ENCODE measurements at places on chromosomes 4 and X.

DNA sequence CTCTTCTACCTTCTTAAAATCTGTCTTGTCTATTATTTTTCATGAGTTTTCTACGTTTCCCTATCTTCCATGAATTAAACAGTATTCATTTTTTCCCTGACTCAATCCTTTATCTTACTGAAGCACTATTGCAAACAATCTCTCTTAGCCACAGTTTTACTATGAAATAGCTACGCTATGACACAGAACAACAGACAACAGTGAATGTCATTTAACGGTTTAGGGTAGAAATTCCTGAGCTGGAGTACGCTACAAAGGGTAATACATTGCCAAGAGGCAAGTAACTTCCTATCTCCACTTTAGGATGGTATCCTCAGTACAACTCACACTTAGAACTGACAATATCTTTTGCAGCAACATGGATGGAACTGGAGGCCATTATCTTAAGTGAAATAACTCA lies 552.6 kb downstream of the INPP4B start:
- DNase-seq = no peak

DNA sequence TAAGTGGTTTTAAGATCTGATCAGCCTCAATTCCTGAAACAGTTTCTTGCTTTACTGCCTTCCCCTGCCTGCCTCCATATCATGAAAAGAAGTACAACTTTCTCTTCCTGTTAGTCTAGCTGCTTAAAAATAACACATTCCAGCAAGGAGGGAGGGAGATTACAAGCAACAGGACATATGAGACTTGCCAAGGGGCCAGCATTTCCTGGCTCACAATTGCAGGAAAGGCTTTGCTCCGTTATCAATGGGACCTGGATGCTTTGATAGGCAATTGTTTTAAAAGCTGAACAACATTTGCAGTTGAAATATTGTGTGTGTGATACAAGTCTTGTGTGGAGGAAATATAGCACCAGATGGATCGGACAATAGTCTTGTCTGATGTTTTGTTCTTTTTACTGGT lies 425.0 kb downstream of the FAT4 start:
- no peak for DNase-seq

DNA sequence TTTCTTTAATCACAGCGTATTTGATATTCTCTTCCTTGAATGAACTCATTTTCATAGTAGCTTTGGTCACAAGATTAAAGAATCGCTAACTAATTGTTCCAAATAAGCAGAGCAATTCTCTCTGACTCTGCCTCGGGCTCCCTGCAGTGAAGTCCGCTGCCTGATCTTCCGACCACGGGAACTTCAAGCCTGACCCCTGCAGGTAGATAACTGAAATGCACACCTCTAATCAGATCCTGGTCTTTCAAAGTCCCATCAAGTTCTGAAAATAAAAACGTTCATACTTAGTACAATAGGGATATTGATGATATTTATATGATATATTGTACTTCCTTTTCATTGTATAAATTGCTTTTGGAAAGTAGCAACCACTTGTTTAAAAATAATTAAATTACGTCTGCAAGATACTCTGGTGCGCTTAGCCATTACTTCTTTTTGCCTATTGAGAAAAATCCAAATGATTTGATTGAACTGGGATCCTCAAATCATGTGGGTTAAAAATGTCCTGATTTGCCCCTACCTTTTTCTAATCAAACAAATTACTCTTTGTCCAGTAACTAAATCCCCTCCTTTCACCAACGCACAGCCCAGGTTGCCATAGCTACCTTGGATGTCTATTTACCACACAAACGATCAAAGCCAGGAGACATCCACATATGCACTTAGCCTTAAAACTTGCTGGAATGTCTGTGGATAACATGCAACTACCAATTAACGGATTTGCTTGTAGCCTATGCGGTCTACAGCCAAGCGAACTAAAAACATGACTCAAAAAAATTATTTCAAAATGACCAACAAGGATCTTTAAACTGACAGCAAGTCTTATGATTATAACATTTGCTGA lies 4.2 kb downstream of the MID1 start:
- DNase-seq = no peak

DNA sequence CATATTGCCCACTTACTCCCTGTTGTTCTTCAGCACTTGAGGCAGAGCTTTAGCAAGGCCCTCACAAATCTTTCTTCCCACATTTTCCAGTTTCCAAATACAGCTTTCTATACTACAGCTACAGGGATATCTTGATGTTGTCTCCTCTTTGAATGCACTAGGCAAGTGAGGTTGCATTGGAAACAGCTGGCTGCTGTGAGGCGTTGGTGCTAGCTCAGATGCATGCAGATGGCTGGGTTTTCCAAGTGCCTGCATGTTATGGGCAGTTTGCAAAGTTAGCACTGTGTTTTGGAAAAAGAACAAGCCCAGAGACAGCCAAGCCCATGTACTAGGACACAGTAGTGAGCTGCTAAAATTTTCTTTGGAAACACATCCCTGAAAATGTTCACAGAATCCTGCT lies 315.1 kb upstream of the RASGEF1B start:
- no peak for DNase-seq

DNA sequence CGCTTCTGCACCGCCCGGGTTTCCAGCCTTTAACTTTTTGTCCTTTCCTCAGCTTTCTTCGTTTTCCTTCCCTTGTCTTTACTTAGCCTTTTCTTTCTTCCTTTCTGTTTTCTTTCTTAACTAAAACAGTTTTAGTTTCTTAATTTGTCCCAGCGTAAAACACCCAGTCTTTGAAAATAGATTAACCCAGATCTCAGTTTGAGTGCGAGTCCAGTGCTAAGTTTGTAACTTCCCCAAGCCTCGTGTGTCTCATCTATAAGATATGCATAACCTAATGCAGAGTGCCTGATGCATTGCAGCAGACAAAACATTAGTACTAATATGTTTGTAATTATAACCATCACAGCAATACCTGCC lies 460 bp upstream of the GEMIN8 start:
- DNase-seq = no peak

- DNase-seq = no peak
Measured at GRCh38 chr4:162154862-162155540, 8.8 kb downstream of the FSTL5 start.

DNA sequence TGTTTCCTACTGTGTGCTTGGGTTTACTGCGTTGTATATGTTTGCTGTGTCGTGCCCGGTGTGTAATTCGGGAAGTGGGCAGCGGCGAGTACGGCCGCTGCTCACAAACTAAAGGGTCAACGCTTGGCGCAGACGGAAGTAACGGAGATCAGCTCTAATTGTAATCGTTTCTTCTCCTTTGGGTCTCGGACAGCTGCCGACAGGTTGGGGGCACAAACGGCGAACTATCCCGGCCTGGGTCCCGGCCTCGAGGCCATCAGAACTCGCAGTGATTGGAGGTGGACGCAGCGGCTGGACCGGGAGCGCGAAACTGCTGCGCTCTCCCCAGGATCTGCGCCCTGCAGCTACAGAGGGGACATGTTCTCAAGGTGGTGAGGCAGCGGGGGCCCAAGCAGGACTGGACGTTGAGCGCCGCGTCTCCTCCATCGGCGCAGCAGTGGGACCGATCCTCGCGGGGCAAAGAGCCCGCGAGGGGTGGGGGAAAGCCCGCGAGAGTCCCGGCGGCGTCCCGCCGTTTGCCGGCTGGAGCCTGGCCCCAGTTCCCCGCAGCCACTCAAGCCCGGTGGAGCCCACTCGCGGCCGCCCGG lies 516 bp upstream of the ZIC3 start:
- no peak for DNase-seq

DNA sequence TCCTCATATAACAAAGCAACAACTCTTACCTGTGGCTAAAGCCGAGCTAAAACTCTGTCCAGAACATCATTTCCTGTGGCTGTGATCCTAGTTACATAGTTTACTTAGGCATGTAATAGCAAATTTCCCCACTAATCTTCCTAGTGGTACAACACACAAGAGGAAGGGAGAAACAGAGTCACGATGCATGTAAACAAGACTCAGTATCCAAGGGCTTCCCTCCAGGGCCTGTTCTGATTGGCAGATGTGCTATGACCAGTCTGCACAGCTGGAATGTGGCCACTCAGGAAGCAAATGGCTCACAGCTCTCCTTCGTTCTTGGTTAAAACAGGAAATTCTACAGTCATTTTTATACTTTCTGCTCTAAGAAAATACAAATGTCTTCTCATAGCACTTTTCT lies 49.2 kb upstream of the PRSS48 start:
- no peak for DNase-seq

DNA sequence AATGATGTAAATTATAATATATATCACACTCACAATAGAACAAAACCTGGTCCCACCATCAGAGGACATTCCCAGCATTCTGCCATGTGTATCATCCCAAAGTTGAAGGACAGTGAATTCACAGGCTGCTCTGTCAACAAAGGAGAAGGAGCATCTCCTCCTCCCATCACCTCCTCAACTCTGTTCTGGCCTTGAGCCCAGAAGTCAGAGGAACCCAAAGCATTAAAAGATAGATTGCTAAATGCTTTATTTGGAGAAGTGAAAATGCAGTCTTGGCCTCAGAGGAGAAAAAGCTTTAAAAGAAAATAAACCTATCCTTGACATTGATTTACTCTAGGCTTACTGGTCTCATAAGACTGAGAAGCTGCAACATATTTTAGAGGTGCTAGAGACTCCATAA lies 268.8 kb upstream of the RASGEF1B start:
- no peak for DNase-seq

GRCh38 chrX:111168314-111168713 lies 72.3 kb downstream of the PAK3 start:
- no peak for DNase-seq

DNA sequence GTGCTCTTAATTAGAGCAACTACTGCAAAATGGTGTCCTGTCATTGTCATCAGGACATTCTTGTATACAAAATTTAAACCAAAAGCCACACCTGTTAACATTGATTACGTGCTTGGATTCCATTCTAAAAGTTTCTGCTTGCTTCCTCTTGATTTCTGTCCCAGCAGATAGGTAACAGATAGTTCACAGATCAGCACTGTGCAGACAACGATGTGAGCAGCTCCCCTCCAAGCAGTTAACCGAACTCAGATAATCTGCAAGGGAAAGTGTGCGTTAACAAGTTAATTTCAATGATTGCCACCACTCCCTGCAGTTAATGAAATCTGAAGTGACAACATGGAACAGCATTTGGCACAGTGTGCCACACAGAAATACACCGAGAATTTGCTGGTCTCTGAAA lies 54.4 kb upstream of the RELL1 start:
- no peak for DNase-seq

GRCh38 chr4:13920901-13921300 lies 293.4 kb upstream of the BOD1L1 start:
- no peak for DNase-seq

- DNase-seq = no peak
Measured at GRCh38 chrX:96776966-96777365, 92.3 kb downstream of the DIAPH2 start.

DNA sequence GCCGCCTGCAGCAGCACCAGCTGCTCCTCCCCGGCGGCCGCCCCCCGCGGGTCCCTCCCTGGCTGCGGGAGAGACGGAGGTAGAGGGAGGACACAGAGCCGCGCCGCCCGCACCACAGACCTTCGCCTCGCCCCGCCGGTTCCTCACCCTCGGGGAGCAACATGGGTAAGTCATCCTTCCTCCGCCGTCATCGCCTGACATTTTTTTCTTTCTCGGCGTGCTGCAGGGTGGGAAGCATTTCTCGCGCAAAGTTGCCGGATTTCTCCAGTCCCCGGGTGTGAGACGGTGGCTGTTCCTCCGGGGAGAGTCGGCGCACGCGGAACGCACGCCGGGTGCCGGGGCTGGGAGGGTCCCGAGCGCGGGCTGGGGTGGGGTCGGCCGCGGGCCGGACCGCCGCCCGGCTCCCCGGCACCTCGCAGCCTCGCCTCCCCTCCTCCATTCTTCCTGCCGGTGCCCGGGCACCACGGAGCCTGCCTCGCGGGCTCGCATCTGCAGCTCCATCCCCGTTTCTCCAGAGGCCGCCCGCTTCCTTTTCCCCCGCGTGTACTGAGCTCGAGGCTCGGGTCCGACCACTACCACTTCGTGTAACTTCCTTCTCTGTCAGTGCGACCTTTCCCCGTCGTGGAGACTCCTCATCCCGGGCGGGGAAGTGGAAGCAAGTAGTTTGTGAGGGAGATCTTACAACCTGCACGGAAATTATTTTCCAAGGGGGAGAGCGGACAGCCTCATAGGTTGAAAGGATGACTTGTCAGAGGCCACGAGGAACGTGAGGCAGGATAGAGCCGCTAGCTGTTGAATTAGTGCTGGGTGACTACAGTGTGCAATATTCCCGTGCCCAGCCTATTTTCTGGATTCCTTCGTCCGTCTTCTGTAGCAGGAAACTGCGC lies 464 bp downstream of the RAP1GDS1 start:
- peak; percentile 52 for DNase-seq

GRCh38 chr4:89419111-89419695 lies 111.6 kb upstream of the GPRIN3 start:
- no peak for DNase-seq

- DNase-seq = no peak
Measured at GRCh38 chr4:114563536-114564315, 34.9 kb upstream of the UGT8 start.

GRCh38 chr4:66943112-66943511 lies 602.2 kb downstream of the CENPC start:
- no peak for DNase-seq

DNA sequence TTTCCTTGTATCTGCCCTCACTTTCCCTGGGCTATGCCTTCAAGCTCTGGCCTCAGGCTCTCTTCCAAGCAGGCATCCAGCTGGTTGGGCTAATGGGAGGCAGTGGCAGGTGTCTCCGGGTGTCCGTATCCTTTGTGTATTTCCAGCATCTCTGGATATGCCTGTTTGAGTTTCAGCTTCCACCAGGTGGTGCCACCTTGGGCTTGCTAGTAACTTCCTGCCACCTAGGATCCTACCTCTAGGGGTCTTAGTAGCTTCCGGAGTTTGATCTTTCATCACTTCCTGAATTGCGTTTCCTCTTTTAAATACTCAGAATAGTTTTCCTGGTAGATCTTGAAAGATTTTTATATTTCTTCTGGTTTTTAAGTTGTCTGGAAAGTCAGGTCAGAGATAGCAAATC lies 23.2 kb upstream of the ANOS1 start:
- no peak for DNase-seq

DNA sequence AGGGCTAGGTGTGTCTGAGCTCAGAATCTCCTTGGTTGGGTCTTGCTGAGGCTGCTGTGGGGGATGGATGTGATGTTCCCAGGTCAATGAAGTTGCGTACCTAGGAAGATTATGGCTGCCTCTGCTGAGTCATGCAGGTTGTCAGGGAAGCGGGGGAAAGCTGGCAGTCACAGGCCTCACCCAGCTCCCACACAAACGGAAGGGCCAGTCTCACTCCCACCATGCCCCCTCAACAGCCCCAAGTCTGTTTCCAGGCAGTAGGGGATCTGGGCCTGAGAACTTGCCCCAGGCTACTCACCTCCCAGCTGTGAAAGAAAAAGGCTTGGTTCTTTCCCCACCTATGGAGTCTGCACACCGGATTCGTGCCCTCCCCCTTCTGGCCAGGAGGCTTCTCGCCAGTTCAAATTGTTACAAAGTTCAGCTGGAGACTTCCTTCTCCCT lies 72.9 kb downstream of the WDR44 start:
- no peak for DNase-seq

Measured in stimulated activated CD8-positive, alpha-beta memory T cell treated with anti-CD3 and anti-CD28 coated beads, Interleukin-4, amount 100 ng/mL, for 4 hours (primary cell).